ENCODE measurements at places on chromosomes 1 and 21.

DNA sequence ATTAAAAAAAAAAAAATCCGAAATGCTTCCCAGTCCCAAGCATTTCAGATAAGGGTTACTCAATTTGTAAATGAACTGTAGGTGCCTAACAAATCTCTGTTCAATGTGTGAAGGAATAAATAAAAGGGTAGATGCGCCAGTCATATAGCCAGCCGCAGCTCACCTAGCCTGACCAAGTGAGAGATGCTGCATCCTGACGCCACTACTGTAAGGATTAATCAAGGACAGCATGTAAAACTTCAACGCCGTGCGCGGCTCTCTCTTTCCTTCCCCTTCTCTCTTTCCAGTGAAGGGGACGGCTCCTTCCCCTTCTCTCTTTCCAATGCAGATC is 441 bp downstream of the PPT1 start:
- DNase-seq = no peak

GRCh38 chr1:209659909-209660308 is 7.7 kb upstream of the LAMB3 start:
- no peak for DNase-seq

DNA sequence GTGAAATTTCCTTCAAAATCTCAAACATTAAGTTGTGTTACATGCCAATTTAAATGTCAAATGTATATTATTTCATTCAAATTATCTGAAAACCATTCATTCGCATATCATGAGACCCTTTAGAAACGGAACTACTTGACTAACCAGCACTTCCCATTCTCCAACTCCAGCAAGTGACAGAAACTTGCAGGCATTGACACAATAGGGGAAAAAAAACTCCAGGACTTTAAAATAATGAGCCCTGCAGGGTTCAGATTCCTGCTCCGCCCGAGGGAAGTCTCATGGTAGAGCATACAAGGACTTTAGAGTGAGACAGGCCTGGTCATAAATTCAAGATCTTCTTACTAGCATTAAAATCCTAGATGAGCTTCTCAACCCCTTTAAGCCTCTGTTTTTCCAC is 138.9 kb downstream of the NR5A2 start:
- DNase-seq = no peak

- no peak for DNase-seq
Observed at GRCh38 chr1:86423873-86424272, at the start of gene CLCA2. Gene CLCA2, plus strand, starts transcription at chr1:86424171. Its CDS starts 77 bp downstream, at chr1:86424248.

DNA sequence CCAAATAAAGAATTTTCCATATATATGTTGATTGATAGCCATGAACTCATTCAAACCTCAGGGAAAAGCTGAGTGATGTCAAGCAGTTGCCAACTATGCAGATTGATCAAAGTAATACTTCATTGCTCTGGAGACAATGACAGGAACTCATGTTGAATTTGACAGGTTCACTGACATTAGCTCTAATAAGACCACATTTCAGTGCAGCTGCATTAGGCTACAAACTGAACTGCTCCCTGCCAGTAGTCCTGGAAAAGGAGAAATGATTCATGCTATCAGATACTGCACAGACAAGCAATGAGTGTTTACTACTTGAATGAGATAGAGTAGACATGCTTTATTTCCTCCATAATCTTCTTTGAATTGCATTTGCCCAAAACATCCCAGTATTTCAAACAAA is 948.4 kb downstream of the MRPL39 start:
- DNase-seq = no peak

DNA sequence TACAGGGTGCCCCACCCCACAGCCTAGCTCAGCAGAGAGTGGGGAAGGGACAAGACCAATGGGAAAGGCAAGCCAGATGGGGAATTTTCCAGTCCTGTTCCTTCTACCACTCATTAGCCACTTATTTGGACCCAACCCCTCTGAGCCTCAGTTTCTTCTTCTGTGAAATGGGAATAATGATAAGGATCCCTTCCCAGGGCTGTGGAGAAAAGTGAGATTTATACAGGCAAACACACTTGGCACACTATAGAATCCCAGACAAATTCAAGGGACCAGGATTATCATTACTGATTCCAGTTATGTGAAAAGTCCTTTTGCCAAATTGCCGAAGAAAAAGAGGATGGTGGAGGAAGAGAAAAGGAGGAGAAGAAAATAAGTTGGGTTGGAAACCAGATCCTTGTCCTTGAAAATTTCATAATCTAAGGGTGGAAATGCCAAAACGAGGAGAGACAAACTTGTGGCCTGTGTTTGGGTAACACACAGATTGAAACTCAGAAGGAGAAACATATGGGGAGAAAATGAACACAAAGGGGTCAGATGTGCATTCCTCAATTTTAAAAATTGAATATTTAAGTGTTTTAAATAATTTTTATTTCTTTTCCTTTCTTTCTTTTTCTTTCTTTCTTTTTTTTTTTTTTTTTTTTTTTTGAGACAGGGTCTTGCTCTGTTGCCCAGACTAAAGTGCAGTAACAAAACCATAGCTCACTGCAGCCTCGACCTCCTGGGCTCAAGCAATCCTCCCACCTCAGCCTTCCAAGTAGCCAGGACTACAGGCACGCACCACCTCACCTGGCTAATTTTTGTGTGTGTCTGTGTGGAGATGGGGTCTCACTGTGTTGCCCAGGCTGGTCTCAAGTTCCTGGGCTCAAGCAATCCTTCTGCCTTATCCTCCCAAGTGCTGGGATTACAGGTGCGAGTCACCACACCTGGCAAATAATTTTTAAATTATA is 9.6 kb downstream of the CAPN2 start:
- no peak for DNase-seq

DNA sequence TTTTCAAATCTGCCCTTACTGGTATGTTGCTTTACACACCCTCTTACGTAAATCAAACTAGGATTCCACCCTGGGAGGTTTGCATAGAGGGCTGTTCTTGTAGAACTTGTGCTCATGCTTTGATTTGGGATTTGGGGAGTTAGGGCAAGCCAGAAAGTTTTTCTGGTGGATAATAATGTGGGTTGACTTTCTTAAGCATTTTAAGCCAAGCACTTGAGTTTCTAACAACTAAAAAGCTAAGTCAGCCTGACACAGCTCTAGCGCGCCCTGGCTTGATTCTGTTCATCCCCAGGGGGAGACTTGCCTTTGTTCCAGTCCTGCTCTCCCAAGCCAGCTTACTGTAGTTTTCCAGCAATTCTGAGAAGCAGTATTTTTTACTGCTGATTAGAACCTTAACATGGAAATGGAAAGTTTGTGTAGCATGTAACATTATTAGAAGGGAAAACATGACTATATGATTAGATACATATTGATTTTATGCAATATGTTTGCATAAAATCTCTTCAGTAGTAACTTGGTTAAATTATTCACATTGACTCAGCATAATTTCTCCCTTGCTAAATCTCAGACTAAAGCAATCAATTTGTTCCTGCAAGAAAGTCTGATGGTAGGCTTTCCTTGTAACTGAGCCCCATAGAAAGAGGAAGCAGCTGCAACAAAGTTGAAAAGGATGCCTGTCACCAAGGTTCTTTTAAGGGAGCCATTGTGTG is 11.0 kb upstream of the PGD start:
- no peak for DNase-seq

DNA sequence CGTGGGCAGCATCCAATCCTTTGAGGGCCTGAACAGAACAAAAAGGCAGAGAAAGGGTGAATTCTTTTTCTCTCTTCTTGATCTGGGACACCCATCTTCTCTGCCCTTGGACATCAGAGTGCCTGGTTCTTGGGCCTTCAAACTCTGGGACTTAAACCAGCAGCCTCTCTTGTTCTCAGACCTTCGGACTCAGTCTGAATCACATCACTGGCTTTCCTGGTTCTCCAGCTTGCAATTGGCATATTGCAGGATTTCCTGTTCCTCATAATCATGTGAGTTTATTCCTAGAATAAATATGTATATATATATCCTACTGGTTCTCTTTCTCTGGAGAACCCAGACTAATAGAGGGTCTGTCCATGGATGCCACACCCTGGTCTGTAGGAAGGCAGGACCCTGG is 16.3 kb upstream of the TENT5C start:
- no peak for DNase-seq

DNA sequence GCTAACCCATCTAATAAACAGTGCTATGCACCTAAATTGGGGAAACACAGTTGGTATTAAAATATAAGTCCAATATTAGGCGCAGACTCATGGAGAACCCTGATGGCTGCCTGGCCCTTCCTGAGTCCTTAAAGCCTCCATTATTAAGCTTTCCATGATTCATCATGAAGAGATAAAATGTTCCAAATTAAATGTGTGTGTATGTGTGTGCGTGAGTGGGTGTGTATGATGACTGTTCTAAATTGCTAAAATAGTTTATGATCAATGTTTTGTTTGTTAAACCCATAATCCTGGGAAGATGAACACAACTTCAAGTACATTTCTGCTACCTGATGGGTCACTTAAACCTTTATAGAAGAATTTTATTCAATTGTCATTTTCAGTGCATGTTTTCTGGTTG is 6.3 kb upstream of the RBBP5 start:
- DNase-seq = no peak

- no peak for DNase-seq
Observed at GRCh38 chr1:205914155-205914507, 29.1 kb downstream of the SLC26A9 start.

DNA sequence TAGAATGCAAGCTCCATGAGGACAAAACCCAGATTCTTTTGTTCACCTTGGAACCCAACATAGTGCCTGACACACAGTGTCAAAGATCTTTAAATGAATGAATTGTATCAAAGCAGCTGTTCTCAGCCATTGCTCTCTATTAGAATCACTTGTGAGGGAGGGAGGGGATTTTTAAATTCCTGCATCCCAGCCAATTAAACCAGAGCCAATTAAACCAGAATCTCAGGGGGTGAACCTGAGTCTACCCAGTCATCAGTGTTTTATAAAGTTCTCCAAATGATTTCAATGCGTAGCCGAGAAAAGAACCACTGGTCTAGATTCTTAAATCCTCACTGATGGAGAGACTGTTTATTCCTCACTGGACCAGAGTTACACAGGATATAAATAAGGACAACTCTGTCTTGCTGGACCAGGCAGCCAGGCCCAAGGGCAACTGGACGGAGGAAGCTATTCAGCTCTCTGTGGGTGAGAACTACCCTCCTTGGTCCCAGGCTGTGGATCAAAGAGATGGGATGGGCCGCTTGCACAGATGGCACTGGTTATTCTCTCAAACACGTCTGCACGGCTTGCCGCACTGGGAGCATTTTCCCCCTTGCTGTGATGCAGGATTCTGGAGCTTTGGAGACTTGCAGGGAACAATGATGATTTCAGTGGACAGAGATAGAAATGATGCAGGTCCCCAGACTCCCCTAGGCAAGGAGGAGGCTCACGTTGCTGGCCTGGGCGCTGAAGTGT is 20.0 kb upstream of the CDCA8 start:
- DNase-seq = no peak

GRCh38 chr1:205561501-205562203 is 57.2 kb downstream of the CDK18 start:
- DNase-seq = no peak

DNA sequence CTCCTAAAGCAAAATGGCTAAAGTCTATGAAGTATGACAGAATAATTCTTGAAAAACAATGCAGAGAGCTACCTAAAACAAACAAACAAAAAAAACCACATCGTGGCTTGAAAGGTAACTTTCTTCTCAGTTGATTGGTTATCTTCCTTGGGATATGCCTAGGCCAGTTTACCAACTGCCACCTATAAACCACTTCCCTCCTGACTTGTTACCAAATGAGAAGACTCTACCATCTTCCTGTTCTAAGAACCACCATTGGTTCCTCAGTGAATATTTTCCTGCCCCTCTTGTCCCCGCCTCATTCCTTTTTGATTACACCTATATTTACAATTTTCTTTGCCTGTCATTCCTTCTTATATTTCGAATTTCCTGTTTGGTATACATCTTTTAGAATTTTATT is 336.6 kb downstream of the SIPA1L2 start:
- no peak for DNase-seq

GRCh38 chr1:178477841-178478240 is 18.9 kb downstream of the CLEC20A start:
- DNase-seq = no peak

- no peak for DNase-seq
Observed at GRCh38 chr1:46394108-46394871, at the start of gene FAAH. Gene FAAH, plus strand, starts transcription at chr1:46394317. Its CDS starts 32 bp downstream, at chr1:46394349.

DNA sequence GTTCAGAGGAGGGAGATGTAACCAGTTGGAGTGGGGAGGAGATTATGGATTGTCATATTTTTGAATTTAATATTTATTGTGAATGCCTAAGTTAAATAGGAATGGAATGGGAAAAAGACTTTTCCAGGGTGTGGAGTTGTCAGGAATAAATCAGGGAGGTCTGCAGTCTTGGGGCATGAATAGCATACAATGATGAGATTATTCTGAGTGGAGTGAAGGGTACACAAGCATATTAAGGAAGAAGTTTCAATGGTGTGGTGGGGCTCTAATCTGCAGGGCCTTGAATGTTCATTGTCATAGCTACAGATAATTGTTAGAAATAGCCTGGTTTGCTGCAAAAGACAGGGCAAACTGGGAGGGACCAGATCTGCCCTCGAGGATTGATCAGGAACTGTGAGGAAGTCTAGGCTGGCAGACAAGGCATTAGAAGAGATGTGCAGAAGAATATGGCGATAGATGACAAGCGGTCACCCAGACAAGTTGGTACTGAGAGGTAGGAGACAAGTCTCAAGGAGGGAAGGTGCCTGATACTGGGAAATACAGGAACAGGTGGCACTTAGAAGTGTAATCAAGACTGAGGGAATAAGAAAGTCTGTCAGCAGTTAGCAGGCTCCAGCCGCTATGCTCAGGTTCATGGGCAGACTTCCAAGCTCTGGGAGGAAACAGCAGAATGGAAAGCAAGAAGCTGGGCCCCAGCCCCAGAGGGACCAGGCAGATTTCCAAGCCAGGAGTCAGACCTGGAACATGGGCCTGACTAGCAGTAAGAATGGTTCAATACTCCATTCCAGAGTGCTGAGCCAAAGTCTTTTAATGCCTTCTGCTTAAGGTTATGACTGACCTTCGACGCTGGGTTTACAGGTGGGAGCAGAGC is 20.9 kb upstream of the RGL1 start:
- DNase-seq = no peak

- DNase-seq = no peak
Observed at GRCh38 chr1:210170220-210170619, 62.4 kb upstream of the SERTAD4 start.

DNA sequence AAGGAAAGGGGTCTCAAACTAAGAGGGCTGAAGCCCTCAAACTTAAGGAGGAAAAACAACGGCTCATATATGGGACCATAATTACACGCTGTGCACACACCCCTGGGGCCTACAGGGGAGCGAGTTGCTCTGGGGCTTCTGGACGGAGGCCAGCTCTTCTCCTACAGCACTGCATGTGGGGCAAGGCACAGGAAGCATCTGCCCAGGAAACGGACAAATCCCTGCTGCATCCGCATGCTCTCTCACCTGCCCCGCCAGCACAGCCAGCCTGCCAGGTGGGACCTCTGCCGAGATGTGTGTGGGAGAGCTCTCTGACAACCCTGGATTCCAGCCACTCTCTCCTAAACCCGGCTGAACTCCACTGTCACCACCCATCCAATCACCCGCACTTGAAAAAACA is 54.1 kb downstream of the MRPL37 start:
- no peak for DNase-seq

- no peak for DNase-seq
Observed at GRCh38 chr1:234235434-234235881, 137.8 kb upstream of the COA6 start.

- DNase-seq = no peak
Observed at GRCh38 chr21:36627242-36627641, 71.7 kb upstream of the SIM2 start.

- no peak for DNase-seq
Observed at GRCh38 chr21:26614251-26614650, 41.2 kb upstream of the CYYR1 start.
